Activated gamma-delta T cell treated with anti-CD3 and anti-CD28 coated beads, Interleukin-2, amount 50 U/mL, for 16 hours (primary cell): ENCODE measurements at places on chromosomes 2 and 18.

- no peak for DNase-seq
Observed at GRCh38 chr2:130864830-130865800, 28.4 kb downstream of the ARHGEF4 start.

DNA sequence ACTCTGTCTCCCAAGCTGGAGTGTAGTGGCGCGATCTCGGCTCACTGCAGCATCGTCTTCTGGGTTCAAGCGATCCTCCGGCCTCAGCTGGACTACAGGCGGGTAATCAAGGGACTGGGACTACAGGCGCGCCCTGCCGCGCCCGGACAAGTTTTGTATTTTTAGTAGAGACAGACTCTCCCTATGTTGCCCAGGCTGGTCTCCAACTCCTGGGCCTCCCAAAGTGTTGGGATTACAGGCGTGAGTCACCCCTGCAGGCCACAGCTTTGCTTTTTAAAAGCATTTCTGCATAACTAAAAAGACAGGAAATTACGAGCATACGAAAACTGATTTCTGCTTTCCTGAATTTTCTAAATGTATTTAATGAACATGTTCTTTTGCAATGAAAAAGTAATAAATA, 916 bp upstream of the OSBPL1A start:
- no peak for DNase-seq

DNA sequence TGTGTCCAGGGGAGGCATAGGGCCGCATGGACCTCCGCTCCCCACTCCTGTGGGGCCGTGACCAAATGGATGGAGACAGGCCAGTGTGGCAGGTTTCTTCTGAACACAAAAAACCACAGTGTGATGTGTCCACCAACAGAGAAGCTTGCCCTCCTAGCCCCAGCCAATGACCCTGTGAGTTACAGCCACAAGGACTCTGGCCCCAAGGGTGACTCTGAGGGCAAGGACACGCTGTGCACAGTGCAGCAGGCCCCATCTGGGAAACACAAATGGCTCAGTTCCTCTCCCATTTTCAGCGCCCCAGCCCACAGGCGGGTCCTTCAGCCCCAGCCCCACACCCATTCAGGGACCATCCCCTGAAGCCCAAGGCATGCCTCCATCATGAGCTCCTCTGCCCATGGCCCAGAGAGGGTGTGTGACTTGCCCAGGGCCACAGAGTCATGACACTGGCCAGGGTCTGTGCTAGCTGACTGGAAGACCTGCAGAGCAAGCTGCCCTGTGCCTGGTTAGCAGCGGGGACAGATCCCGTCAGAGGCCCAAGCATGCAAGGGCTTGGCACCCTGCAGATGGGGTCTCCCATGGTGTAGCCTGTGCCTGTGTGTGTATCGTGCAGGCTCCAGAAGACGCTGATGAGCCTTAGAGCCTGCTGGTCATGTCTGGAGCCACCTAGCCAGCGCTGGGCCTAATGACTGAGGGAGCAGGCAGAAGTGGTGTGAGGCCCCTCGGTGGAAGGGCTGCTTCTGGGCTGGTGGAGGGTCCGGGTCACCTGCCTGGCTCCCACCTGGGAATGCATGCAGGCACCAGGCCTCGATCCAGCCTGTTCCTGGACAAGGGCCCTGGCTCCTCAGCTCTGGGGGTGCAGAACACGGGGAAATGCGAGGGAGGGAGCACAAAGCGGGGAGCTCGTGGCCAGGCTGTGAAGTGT, 47.7 kb downstream of the HS6ST1 start:
- no peak for DNase-seq

GRCh38 chr2:205197468-205198139, 484.7 kb upstream of the NRP2 start:
- DNase-seq = no peak

GRCh38 chr18:74806073-74806472, 208.4 kb downstream of the ZNF407 start:
- DNase-seq = no peak

DNA sequence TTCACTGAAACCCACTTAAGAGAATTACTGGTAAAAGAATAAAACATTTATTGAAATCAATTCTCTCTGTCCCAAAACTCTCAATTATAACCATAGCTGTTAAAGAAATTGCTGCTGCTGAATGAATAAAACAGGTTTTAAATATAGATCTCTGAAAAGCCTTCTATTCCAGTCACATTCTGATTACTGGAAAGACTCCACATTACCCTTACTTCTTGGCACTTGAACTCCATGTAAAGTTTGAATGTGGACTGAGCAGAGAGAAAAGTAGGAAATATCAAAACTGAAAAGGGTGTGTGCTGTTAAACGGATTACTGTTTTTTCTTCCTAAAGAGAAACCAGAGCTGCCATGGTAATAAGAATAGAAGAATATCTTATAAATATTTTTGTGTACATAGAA, 655.3 kb upstream of the SETBP1 start:
- DNase-seq = no peak

DNA sequence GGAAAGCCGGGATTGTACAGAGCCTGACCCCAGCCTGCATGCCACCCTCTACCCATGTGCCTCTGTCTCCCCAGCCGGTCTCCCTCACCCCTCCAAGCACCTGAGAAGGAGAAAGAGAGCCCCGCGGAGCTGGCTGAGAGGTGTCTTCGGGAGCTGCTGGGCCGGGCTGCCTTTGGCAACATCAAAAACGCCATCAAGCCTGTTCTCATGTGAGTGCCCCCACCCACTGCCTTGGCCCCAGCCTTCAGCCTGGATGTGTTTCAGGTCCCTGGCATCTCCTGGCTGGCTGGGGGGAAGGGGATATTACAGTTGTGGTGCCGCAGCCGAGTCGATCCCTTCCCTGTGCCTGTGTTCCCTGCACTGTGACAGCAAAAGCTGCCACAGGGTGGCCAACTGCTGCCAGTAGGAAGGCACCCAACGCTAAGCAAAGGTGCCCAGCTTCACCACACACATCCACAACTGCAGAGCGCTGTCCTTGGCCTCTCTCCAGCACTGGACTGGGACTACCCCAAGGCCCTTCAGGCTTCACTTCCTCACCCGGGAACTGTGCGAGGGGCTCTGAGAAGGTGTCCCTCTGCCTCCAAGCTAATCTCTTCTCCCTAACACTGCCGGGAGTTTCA, 38.4 kb downstream of the POMC start:
- DNase-seq = no peak

GRCh38 chr2:151808258-151809072, 19.8 kb downstream of the ARL5A start:
- DNase-seq = no peak

DNA sequence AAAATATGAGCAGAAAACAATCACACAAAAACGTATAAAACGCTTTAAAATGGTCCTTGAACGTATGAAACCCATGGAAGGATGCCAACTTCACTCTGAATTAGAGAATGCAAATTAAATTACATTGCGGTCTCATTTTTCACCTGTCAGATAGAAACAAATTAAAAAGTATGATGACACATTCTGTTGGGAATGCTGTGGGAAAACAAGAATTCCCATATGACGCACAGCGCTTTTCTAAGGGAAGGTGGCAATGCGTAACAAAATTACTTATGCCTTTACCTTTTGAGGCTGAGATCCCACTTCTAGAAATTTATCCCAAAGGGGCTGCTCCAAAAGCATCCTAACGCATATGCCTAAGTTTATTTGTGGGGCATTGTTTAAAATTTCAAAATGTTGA, 3.8 kb upstream of the RPS7 start:
- DNase-seq = no peak

DNA sequence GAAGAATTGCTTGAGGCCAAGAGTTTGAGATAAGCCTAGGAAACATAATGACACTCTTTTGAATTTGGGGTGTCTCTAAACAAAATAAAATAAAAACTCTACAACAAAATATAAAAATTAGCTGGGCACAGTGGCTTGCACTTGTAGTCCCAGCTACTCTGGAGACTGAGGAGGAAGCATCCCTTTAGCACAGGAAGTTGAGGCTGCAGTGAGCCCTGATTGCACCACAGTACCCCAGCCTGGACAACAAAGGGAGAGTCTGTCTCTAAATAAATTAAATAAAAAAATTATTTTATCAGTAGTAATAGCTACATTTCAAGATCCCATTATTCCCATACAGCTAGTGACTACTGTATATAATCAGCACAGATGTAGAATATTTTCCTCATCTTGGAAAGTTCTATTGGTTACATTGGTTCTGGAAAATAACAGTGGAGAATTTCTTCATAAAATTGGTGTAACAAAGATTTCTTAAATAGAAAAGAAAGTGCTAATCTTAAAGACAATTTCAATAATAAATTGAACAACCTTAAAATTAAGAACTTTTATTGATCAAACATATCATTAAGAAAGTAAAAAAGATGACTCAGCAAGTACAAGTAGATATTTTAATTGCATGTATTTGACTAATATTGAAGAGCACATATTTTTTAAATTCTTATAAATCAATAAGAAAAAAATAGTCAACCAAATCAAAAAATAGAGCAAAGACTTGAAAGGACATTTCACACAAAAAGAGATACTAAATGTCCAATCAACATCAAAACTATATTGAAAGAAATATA, 90.4 kb upstream of the KYNU start:
- no peak for DNase-seq

GRCh38 chr18:44325903-44326635, 354.6 kb upstream of the SETBP1 start:
- no peak for DNase-seq

DNA sequence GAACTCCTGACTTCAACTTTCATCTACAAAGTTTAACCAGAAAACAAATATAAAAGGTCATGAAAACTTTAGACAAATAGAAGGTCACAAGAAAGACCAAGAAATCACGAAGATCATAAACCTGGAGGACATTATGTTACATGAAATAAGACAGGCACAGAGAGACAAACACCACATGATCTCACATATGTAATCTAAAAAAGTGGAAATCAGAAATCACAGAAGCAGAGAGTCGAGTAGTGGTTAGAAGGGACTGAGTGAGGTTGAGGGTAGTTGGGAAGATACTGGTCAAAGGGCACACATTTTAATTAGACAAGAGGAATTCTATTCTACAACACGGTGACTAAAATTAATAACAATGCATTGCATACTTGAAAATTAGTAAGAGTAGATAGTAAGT, 1.4 kb downstream of the GCFC2 start:
- DNase-seq = no peak

GRCh38 chr2:136693966-136694365, 71.4 kb upstream of the THSD7B start:
- no peak for DNase-seq

DNA sequence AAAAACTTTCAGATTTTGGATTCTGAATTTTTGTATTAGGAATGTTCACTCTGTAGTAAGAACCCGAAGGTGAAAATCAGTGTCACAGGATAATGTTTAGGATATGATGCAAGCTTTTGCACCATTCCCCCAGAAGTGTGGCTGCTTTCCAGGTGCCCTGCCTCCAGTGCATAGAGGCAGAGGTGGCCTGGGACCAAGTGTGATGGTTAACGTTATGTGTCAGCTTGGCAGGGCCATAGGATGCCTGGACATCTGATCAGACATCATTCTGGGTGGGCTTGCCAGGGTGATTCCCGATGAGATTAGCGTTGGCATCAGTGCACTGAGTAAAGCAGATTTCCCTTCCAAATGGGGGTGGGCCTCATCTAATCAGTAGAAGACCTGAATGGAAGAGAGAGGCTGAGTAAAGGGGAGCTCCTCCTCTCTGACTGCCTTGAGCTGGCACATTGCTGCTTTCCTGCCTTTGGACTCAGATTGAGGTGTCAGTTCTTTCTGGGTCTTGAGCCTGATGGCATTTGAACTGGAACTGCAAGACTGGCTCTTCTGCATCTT, 177.4 kb upstream of the HS6ST1 start:
- DNase-seq = no peak

- no peak for DNase-seq
Observed at GRCh38 chr2:217270485-217271121, 410.7 kb upstream of the TNP1 start.
